Upper lobe of left lung (tissue), 6 donors: ENCODE measurements at places on chromosomes 1 and 21. TPM values are rescaled to one million over a fixed set of nuclear protein-coding genes. Genes with fewer than 3 reads are reported as not detected.

DNA sequence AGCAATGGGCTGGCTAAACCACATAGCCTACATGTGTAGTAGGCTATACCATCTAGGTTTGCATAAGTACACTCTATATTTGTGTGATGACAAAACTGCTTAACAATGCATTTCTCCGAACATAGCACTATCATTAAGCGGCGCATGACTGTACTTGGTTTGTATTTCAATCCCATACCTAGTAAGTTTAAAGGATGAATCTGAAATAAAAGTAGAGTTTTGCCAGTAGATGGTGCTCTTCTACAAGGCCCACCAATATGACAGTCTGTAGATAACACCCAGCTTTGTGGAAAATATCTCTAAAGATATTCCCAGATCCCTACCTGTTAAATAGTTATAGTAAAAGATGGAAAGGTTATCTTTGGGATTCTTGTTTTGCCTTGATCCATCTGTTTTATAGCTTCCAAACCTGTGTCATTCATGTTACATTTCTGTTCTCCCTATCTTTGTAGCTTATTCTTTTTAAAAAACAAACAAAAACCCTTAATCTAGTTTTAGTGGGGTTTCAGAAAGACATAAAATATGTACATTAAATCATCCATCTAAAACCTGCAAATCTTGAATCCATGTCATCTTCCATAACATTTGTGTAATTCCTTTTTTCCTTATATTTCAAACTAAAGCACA lies 33.9 kb upstream of the ASPM start:
- H3K36me3 ChIP-seq = peaks cover 8% of the 10 kb centered on the region
- H3K4me1 ChIP-seq = peaks cover 5% of the 10 kb centered on the region
- no peaks in the 10 kb centered on the region for H3K27me3 ChIP-seq
- H3K27ac ChIP-seq = no peak overlapping the region
- no peak for DNase-seq
- H3K4me3 ChIP-seq = no peak overlapping the region

GRCh38 chr1:64295561-64295960 lies 92.1 kb downstream of the UBE2U start:
- DNase-seq = no peak
- H3K4me3 ChIP-seq = no peak overlapping the region
- no peak overlapping the region for H3K27ac ChIP-seq

GRCh38 chr1:60560701-60561100 lies 487.1 kb upstream of the C1orf87 start:
- H3K27ac ChIP-seq = no peak overlapping the region
- H3K4me3 ChIP-seq = no peak overlapping the region
- no peak for DNase-seq
- no peaks in the 10 kb centered on the region for H3K36me3 ChIP-seq
- H3K4me1 ChIP-seq = no peaks in the 10 kb centered on the region
- H3K27me3 ChIP-seq = no peaks in the 10 kb centered on the region

GRCh38 chr1:73821520-73821919 lies 376.5 kb downstream of the LRRIQ3 start:
- H3K36me3 ChIP-seq = no peaks in the 10 kb centered on the region
- no peak overlapping the region for H3K27ac ChIP-seq
- no peak for DNase-seq
- H3K4me1 ChIP-seq = no peaks in the 10 kb centered on the region
- no peak overlapping the region for H3K4me3 ChIP-seq
- no peaks in the 10 kb centered on the region for H3K27me3 ChIP-seq

DNA sequence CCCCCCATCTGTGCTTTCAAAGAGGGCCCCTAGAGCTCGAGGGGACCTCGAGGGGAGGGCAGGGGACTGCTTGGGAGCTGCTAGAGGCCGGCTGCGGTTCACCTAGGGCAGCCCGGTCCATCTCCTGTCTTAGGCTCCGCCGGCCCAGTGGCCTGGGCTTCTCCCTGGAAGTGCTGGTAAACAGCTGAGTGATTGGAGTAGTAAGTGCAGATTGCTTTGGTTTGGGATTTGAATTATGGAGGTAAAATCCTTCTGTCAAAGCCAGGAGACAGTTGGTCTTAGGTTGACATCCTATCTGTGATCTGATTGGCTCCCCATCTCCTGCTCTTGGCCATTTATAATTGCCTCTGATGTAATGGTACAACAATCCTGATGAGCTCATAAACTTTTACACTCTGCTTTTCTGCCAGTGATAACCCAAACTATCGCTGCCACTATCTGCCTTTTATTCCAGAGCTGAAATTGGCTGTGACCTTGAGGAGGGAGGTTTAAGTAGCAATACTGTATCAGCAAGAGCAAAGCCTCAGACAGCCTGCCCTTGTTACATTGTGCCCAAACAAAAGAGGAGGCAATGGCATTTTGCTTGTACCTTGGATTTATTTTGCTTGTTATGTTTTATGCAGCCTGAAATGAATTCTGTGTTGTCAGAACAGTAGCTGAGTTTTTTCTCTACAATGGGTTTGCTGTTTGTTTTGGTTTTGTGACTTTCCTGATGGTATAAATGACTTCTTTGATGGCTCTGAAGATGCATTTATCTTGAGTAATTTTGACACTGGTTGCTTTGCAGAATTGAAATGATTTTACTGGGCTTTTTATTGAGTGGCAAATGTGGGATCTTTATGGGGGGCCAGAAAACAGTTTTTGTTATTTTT lies 2.4 kb downstream of the ARID1A start:
- H3K4me3 ChIP-seq = peak overlapping the region; percentile 95
- peaks cover 70% of the 10 kb centered on the region for H3K4me1 ChIP-seq
- no peaks in the 10 kb centered on the region for H3K36me3 ChIP-seq
- no peaks in the 10 kb centered on the region for H3K27me3 ChIP-seq

GRCh38 chr1:29297450-29297849 lies 61.1 kb downstream of the PTPRU start:
- H3K4me1 ChIP-seq = no peaks in the 10 kb centered on the region
- no peak overlapping the region for H3K4me3 ChIP-seq
- DNase-seq = no peak
- no peaks in the 10 kb centered on the region for H3K27me3 ChIP-seq

The UROD gene
- total RNA-seq = 72.9 TPM

The TMEM200B gene
- 3.0 TPM for total RNA-seq

DNA sequence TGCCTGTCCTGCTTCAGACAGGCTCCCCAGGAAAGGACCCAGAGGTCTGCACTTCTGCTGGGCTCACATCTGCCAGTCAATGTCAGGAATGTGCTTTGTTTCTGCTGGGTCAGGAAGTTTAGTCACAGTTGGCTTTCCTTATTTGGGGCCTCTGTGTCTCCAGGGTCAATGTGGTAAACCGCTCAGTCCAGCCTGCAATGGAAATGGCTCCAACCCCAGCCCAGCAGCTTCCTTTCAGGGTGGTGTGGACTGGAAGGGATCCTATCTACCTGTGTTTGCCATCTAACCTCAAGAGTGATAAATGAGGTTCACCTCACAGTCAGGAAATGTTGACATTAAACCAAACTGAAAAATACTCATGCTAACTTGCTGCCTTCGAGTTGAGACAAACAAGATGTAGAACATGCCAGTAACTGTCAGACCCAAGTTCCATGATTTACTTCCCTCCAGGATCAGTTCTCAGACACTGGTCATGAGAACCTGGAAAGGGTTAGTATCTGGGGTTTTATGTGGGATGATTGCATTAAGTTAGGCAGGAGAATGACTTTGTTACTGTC lies 20.3 kb downstream of the ENO1 start:
- no peak overlapping the region for H3K4me3 ChIP-seq
- H3K27ac ChIP-seq = no peak overlapping the region
- H3K27me3 ChIP-seq = no peaks in the 10 kb centered on the region
- peaks cover 66% of the 10 kb centered on the region for H3K36me3 ChIP-seq

The DCLRE1B gene
- total RNA-seq = 7.1 TPM

DNA sequence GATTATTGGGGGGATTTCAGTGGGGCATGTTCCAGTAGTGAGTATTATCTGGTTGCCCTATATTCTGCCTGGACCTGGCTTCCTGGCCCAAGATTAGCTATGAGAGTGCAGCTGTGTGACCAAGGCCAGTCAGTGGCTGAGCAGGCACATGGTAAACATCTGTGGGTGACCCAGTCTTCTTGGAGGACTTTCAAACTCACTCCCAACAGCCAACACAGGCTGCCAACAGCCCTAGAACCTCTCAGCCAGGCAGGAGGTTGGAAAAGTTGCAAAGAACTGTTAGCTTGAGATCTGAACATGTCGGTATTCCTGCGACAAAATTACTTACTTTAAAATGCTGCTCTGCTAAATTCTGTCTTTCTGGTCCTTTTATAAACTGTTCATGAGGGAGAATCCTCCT lies 192.4 kb downstream of the TGFBR3 start:
- no peak for DNase-seq
- no peaks in the 10 kb centered on the region for H3K27me3 ChIP-seq
- no peaks in the 10 kb centered on the region for H3K36me3 ChIP-seq
- H3K27ac ChIP-seq = peak overlapping the region; percentile 27

The EDEM3 gene
- 34.7 TPM for total RNA-seq

The CFHR1 gene
- total RNA-seq = not detected

GRCh38 chr21:15061747-15062605 lies 2.8 kb downstream of the NRIP1 start:
- H3K4me1 ChIP-seq = peaks cover 62% of the 10 kb centered on the region
- H3K27ac ChIP-seq = no peak overlapping the region
- peak overlapping the region; percentile 81 for H3K4me3 ChIP-seq
- no peaks in the 10 kb centered on the region for H3K27me3 ChIP-seq
- DNase-seq = no peak

The KRTAP20-2 gene
- total RNA-seq = not detected

DNA sequence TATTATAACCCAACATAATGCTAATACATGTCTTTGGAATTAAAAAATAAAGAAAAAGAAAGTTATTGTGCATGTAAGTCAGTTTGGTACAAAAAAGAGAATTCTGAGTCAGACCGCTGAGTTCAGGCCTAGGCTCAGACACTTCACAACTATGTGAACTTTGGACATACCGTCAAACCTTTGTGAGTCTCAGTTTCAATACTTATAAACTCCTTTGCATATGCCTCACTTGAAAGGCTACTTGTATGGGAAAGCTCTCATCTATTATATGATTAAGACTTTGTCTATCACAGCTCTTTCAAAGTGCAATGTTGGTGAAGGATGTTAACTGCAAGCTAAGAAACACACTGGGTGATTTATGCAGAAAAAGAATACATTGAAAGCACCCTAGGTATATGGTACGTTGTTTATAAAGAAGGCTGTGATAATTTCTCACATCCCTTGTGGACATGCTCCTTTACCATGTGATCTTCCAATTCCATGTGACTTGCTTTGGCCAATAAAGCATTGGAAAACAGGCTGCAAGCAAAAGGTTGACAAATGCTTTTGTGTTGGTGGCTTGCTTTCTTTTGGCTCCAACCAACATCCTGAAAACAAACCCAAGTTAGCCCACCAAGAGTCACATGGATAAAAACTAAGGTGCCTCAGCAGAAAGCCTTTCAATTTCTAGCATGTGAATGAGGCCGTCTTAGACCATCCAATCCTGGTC lies 49.6 kb downstream of the INTS7 start:
- H3K36me3 ChIP-seq = peaks cover 7% of the 10 kb centered on the region
- H3K27ac ChIP-seq = no peak overlapping the region
- no peak for DNase-seq
- no peak overlapping the region for H3K4me3 ChIP-seq
- H3K27me3 ChIP-seq = no peaks in the 10 kb centered on the region

DNA sequence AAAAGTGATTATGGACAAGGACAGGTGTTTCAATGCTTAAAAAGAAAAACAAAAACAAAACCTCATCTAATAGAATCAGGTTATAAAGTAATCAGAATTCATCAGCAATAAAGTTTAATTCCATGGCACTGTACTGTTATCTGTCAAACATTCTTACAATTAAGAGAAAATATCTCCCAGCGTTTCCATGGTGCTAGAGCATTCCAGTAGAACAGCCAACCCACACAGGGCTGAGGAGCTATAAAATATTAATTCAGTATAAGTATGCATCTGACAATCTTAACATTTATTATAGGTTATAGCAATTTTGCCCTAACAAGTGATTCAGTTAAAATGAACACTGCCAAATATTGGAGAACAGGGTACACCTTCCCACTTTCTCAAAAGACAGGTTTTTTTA lies 128.7 kb upstream of the DEPDC1 start:
- no peak overlapping the region for H3K4me3 ChIP-seq
- H3K36me3 ChIP-seq = no peaks in the 10 kb centered on the region
- DNase-seq = no peak
- no peak overlapping the region for H3K27ac ChIP-seq

The RHD gene
- 0.15 TPM for total RNA-seq

The KRTAP11-1 gene
- not detected for total RNA-seq

The POFUT2 gene
- 30.1 TPM for total RNA-seq

- no peaks in the 10 kb centered on the region for H3K4me1 ChIP-seq
- H3K27me3 ChIP-seq = no peaks in the 10 kb centered on the region
- no peak overlapping the region for H3K4me3 ChIP-seq
Observed at GRCh38 chr1:169902751-169903150, 9.1 kb upstream of the SCYL3 start.

DNA sequence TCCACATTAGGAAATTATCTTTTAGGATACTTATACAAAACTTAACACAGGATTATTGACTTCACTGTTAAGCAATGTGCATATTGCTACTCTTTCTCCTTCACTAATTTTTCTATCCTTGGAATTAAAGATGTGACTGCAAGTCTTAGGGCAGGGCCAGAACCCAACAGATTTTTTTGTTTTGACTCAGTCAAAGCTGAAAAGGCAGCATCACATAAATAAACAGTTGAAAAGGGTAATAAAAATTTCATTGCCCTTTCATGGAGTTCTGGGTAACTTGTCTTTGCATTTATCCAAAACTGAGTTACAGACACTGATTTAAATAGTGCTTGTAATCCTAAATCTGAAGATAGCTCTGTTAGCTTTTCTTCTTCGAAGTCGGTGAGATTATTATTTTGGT lies 1.9 kb upstream of the TMEM35B start:
- no peak overlapping the region for H3K27ac ChIP-seq
- peaks cover 8% of the 10 kb centered on the region for H3K36me3 ChIP-seq
- no peak for DNase-seq
- H3K4me3 ChIP-seq = no peak overlapping the region
- peaks cover 22% of the 10 kb centered on the region for H3K4me1 ChIP-seq

The LENEP gene
- total RNA-seq = not detected

The LINGO4 gene
- 0.61 TPM for total RNA-seq

GRCh38 chr21:45551783-45552695 lies 9.8 kb upstream of the SLC19A1 start:
- no peaks in the 10 kb centered on the region for H3K27me3 ChIP-seq
- peak overlapping the region; percentile 85 for H3K27ac ChIP-seq
- H3K4me3 ChIP-seq = no peak overlapping the region

- H3K36me3 ChIP-seq = no peaks in the 10 kb centered on the region
- no peaks in the 10 kb centered on the region for H3K4me1 ChIP-seq
- H3K4me3 ChIP-seq = no peak overlapping the region
- H3K27me3 ChIP-seq = no peaks in the 10 kb centered on the region
Observed at GRCh38 chr1:33241866-33242265, 14.4 kb upstream of the ZNF362 start.

The GNG4 gene
- total RNA-seq = not detected

- no peak overlapping the region for H3K27ac ChIP-seq
- H3K4me3 ChIP-seq = no peak overlapping the region
- no peaks in the 10 kb centered on the region for H3K27me3 ChIP-seq
- no peaks in the 10 kb centered on the region for H3K36me3 ChIP-seq
- H3K4me1 ChIP-seq = no peaks in the 10 kb centered on the region
Observed at GRCh38 chr1:192183788-192184187, 25.5 kb downstream of the RGS18 start.

GRCh38 chr1:181033128-181033798 lies 520 bp upstream of the MR1 start:
- peaks cover 32% of the 10 kb centered on the region for H3K4me1 ChIP-seq
- peak overlapping the region; percentile 91 for H3K27ac ChIP-seq
- peak overlapping the region; percentile 55 for H3K4me3 ChIP-seq
- H3K36me3 ChIP-seq = no peaks in the 10 kb centered on the region
- DNase-seq = peak; percentile 73

The OR6K3 gene
- 2.1 TPM for total RNA-seq

GRCh38 chr1:37725851-37726613 lies 33.7 kb downstream of the CDCA8 start:
- H3K27me3 ChIP-seq = no peaks in the 10 kb centered on the region
- no peaks in the 10 kb centered on the region for H3K4me1 ChIP-seq
- H3K4me3 ChIP-seq = no peak overlapping the region
- H3K36me3 ChIP-seq = no peaks in the 10 kb centered on the region
- H3K27ac ChIP-seq = no peak overlapping the region
- no peak for DNase-seq

The NEK2 gene
- total RNA-seq = 0.66 TPM
